ENCODE measurements at places on chromosomes 3 and 15.

GRCh38 chr3:4334548-4334947 is 31.4 kb downstream of the SETMAR start:
- no peak for DNase-seq

- no peak for DNase-seq
Observed at GRCh38 chr3:156187146-156187769, 66.9 kb downstream of the KCNAB1 start.

GRCh38 chr3:182212479-182213076 is 500.9 kb downstream of the SOX2 start:
- no peak for DNase-seq

- no peak for DNase-seq
Observed at GRCh38 chr15:41031232-41032078, 78.2 kb downstream of the CHAC1 start.

DNA sequence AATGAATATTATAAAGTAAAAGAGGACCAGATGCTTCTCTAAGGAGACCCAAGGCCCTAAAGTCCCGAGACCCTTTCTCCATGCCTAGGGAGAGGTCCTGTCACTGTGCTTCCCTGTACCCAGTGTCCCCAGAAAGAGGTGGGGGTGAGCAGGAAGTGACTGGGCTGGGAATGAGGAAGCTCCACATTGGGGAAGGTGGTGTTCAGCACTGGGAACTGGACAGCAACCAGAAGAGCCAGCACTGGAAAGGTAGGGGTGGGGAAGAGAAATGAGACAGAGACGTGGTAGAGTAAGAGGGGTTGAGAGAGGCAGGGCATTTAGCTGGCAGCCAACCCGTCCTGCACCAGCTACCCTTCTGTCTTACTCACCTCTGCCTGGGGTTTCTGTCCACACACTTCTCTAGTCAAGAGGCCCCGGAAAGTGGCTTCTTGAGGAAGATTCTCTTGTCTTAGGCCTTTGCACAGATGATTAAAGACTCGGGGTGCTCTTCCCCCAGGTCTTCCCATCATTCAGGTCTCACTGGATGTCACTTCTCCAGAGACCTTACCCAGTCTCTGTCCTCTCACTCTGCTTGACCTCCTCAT is 12.2 kb downstream of the RRP9 start:
- no peak for DNase-seq

DNA sequence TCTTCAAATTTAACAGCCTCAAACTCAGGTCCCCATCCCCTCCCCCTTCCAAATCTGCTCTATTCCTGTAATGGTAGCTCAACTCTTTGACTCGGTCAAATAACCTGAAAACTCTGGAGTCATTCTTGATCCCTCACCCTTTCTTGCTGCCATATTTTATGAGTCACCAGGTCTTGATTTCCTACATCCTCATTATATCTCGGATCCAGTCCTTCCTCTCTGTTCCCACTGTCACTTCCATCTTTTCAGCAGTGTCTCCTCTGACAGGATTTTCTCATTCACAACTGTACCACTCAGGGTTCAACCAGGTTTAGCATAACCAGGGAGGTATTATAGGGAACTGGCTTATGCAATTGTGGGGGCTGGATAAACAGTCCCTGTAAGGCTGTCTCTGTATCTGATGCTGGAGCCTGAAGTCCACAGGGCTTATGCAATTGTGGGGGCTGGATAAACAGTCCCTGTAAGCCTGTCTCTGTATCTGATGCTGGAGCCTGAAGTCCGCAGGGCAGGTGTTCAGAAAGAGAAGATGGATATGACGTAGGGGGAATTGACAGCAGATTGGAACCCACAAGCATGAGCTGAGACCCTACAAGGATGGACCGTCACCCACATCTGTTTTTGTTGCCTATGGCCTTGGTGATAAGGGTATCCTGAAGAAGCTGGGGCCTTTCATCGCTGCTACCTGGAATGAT is 9.1 kb upstream of the FETUB start:
- no peak for DNase-seq

DNA sequence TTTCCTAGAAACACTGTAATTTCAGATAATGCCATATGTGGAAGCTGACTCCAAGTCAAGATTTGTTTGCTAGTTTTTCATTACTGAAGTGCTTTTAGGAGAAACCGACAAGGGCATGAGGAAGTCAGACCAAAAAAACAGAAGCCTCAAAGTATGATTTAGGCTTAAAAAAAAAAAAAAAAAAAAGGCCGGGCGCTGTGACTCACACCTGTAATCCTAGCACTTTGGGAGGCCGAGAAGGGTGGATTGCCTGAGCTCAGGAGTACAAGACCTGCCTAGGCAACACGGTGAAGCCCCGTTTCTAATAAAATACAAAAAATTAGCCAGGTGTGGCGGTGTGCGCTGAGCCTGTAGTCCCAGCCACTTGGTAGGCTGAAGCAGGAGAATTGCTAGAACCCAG is 11.6 kb downstream of the RPL15 start:
- DNase-seq: no peak

Measured in neuronal stem cell (in vitro differentiated cells).